ENCODE measurements at places on chromosomes 2 and 18.

GRCh38 chr2:73128841-73129535, 16.2 kb upstream of the RAB11FIP5 start:
- no peaks in the 10 kb centered on the region for H3K4me1 ChIP-seq
- H3K27me3 ChIP-seq = no peaks in the 10 kb centered on the region
- no peaks in the 10 kb centered on the region for H3K36me3 ChIP-seq
- no peak overlapping the region for H3K4me3 ChIP-seq
- DNase-seq = no peak

DNA sequence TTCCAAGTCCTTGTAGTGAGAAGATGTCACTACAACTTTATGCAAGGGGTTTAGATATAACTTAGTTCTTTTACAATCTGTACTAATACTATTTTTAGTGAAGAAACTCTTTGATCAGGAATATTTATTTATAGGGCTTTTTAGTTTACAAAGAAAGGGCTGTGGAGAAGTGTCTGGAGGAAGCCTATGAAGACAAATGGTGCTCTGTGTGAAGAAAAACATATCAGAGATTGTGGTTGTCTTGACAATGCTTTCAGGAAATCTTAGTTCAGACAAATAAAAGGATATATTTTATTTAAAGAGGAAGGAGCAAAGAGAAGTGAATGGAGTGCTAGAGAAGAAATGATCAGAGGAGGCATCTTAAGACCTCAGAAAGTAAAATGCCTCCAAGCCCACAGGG, 824.9 kb downstream of the DCDC2C start:
- H3K4me3 ChIP-seq = no peak overlapping the region
- DNase-seq = no peak
- no peaks in the 10 kb centered on the region for H3K36me3 ChIP-seq
- no peaks in the 10 kb centered on the region for H3K27me3 ChIP-seq
- H3K27ac ChIP-seq = no peak overlapping the region
- no peaks in the 10 kb centered on the region for H3K4me1 ChIP-seq

- DNase-seq = no peak
- no peaks in the 10 kb centered on the region for H3K27me3 ChIP-seq
- H3K36me3 ChIP-seq = no peaks in the 10 kb centered on the region
- H3K4me3 ChIP-seq = no peak overlapping the region
Measured at GRCh38 chr2:137983581-137983980, 19.3 kb downstream of the HNMT start.

- H3K27ac ChIP-seq = no peak overlapping the region
- H3K36me3 ChIP-seq = peaks cover 6% of the 10 kb centered on the region
- H3K4me3 ChIP-seq = no peak overlapping the region
- DNase-seq = peak; percentile 49
- H3K4me1 ChIP-seq = peaks cover 5% of the 10 kb centered on the region
Measured at GRCh38 chr2:72999729-73000725, 71.5 kb downstream of the SFXN5 start.

- H3K27me3 ChIP-seq = no peaks in the 10 kb centered on the region
- no peak overlapping the region for H3K27ac ChIP-seq
- DNase-seq = no peak
- no peak overlapping the region for H3K4me3 ChIP-seq
Measured at GRCh38 chr2:214322662-214323061, 88.2 kb upstream of the VWC2L start.

GRCh38 chr18:48781988-48782363, 168.8 kb downstream of the SMAD7 start:
- H3K36me3 ChIP-seq = no peaks in the 10 kb centered on the region
- H3K4me3 ChIP-seq = no peak overlapping the region
- peaks cover 75% of the 10 kb centered on the region for H3K4me1 ChIP-seq
- no peaks in the 10 kb centered on the region for H3K27me3 ChIP-seq
- peak overlapping the region; percentile 91 for H3K27ac ChIP-seq
- no peak for DNase-seq
